ENCODE measurements at places on chromosomes 7 and 10.

- no peak for DNase-seq
- H3K4me1 ChIP-seq, result no peaks in the 10 kb centered on the region
- H3K27me3 ChIP-seq, result no peaks in the 10 kb centered on the region
- H3K27ac ChIP-seq, result no peak overlapping the region
- H3K4me3 ChIP-seq, result no peak overlapping the region
These were observed 18.5 kb upstream of the TNS3 start for GRCh38 chr7:47600199-47601118.

DNA sequence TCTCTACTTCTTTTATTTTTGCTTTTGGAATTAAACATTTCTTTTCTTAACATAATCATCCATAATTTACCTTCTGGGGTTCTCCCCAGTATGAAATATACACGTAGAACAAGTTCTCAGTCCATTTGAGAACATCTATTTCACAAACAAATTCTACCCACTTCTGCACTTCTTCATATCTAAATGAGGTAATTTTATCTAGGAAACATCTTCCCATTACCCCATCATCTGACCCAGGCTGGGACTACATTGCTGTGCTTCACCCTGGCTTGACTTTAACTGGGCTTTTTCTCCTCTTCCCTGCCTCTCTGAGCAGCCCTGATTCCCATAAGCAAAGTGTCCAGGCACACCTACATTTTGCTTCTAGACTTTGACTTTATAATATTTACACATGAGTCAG lies 43.3 kb upstream of the AMPH start:
- H3K36me3 ChIP-seq, result no peaks in the 10 kb centered on the region
- H3K4me1 ChIP-seq, result no peaks in the 10 kb centered on the region
- no peak overlapping the region for H3K27ac ChIP-seq
- peaks cover 3% of the 10 kb centered on the region for H3K27me3 ChIP-seq

DNA sequence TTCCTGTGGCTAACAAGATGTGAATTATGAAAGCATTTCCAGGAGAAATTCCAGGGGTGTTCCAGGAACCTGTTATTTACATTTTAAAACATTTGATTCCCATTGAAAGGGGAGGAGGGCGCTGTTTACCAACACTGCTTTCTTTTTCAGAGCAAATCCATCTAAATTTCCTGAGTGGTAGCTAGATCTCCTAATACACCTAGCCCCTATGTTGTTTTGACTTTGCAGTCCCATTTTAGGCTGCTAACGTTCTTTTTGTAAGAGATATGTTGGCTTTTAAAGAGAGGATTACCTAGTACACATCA lies 130.8 kb downstream of the TCF7L2 start:
- no peak for DNase-seq
- H3K27ac ChIP-seq, result no peak overlapping the region
- no peak overlapping the region for H3K4me3 ChIP-seq
- peaks cover 5% of the 10 kb centered on the region for H3K27me3 ChIP-seq

GRCh38 chr10:80144696-80145131 lies 12.2 kb downstream of the PLAC9 start:
- DNase-seq, result peak; percentile 39
- H3K27ac ChIP-seq, result peak overlapping the region; percentile 76
- H3K4me3 ChIP-seq, result peak overlapping the region; percentile 72
- peaks cover 22% of the 10 kb centered on the region for H3K4me1 ChIP-seq
- H3K27me3 ChIP-seq, result peaks cover 17% of the 10 kb centered on the region

DNA sequence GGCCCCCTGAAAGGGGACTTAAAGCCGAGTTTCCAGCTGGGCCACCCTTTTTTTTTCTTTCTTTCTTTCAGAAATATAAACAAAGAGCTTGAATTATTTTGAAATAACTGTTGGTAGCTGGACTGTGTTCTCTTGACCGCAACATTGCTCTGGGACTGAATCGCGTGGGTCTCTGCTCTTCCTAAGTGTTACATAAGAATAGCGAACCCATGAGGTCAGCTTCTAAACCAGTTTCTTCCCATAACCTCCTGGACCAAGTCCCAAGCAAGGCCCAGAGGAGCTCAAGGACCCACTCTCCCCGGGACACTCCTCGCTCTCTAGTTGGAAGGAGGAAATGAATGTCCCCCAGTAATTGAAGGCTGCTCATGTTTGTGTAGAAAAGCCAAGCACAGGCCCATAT lies 91.1 kb downstream of the CXCL12 start:
- DNase-seq, result no peak
- no peaks in the 10 kb centered on the region for H3K4me1 ChIP-seq
- no peak overlapping the region for H3K4me3 ChIP-seq
- no peaks in the 10 kb centered on the region for H3K36me3 ChIP-seq
- H3K27ac ChIP-seq, result no peak overlapping the region
- H3K27me3 ChIP-seq, result peaks cover 12% of the 10 kb centered on the region

DNA sequence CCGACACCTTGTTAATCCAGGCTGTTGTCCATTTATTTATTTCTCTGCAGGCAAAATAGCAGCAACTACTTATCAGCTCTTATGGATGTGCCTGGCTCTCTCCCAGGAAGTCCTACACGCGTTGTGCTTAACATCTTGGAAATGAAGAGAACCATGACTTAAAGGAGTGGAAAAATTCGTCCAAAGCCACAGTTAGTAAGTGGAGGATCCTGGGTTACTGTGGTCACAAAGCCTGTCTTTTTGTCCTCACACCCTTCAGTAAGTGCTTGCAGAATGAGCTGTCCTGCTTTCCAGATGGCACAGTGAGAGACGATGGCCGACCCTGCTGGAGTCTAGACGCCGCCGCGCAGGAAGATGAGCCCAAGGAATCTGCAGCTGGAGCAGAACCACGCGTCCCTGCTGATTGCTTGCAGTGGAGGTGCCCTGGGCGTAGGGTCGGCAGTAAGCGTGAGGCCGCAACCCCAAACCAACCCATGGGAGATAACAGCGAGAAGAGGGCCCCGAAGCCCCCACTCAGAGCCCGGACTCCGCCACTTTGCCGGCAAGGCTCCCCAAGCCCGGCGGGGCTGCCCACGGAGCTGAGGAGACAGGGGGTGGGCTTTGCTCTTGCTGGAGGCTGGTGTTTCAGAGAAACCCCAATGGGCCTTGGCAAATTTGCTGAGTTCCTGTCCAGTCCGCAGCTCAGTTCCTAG lies 178.6 kb downstream of the CXCL12 start:
- no peaks in the 10 kb centered on the region for H3K4me1 ChIP-seq
- H3K27ac ChIP-seq, result no peak overlapping the region
- no peak for DNase-seq
- no peaks in the 10 kb centered on the region for H3K27me3 ChIP-seq

DNA sequence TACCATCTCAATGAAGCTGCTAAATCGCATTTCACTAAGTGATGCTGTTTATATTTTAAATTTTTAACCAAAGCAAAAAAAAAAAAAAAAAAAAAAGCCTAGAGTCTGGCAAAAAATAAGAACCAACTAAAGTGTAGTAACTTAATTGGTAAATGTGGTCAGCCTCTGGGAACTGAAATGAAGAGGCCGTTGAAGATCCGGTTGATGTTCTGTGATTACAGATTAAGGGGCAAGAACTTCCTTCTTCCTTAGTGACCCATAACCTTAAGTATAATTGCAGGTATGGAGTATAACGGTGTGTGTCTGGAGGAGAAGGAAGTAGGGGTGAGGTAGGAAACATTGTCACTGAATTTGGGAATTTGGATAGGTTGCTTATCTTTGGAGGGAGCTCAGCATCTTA lies 7.7 kb upstream of the SRGN start:
- DNase-seq, result no peak
- no peak overlapping the region for H3K27ac ChIP-seq
- no peaks in the 10 kb centered on the region for H3K36me3 ChIP-seq
- no peak overlapping the region for H3K4me3 ChIP-seq
- H3K4me1 ChIP-seq, result peaks cover 7% of the 10 kb centered on the region
- no peaks in the 10 kb centered on the region for H3K27me3 ChIP-seq

DNA sequence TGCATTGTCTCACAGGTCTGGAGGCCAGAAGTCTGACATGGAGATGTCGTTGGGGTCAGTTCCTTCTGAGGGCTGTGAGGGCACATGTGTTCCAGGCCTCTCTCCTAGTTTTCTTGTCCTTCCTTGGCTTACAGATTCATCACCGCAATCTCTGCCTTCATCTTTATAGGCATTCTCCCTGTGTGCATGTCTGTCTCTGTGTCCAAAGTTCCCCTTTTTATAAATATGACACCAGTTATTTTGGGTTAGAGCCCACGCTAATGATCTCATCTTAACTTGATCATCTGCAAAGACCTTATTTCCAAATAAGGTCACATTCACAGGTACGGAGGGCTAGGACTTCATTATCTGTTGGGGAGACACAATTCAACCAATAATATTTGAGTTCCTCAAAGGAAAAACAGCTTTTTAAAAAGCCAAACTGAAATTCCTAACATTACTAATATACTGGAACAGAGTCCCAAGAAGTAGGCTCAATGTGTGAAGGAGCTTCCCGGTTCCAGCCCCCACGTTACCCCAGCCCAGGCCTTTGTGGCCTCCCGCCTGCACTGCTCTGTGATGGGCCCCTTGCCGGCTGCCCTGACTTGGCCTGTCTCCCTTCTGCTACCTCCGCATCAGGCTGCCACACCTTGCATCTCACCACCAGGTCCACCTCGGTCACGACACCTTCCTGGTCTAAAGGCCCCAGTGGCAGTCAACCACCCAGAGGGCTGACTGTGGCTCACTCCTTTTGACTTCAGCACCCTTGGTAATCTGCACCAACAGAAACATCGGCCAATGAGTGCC lies 142.7 kb downstream of the KCNMA1 start:
- DNase-seq, result no peak
- H3K4me3 ChIP-seq, result no peak overlapping the region
- no peaks in the 10 kb centered on the region for H3K36me3 ChIP-seq
- H3K27me3 ChIP-seq, result no peaks in the 10 kb centered on the region
- H3K4me1 ChIP-seq, result no peaks in the 10 kb centered on the region

DNA sequence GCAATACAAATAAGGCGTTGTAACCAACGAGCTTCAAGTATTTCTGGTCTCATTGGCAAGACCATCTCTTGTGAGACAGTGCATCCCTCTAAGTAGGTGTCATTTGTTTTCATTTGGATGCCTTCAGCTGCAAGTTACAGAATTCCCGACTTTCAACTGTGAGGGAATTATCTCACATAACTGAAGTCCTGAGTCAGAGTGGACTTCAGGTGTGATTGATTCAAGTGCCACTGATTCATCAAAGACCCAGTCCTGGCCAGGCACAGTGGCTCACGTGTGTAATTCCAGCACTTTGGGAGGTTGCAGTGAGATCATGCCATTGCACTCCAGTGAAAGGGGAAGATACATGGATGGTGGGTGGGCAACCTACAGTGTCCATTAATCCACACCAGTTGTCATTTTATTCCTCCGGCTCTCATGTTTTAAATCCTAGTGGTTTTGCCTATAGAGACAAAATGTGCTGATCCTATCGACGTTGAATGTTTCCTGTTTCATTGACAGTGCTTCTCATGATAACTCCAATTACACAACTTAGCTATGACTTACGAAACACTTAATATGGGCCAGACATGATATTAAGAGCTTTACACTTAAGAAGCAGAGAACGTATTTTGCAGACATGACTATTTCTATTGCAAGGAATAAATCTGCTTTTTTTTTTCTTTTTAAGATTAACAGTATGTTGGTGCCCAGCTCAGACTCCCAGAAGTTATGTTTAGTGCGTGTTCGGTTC lies 268.0 kb downstream of the FRMD4A start:
- no peak for DNase-seq
- no peak overlapping the region for H3K4me3 ChIP-seq
- peaks cover 3% of the 10 kb centered on the region for H3K27me3 ChIP-seq
- no peaks in the 10 kb centered on the region for H3K4me1 ChIP-seq
- H3K27ac ChIP-seq, result no peak overlapping the region
- no peaks in the 10 kb centered on the region for H3K36me3 ChIP-seq

- peak overlapping the region; percentile 92 for H3K27ac ChIP-seq
- peak; percentile 46 for DNase-seq
- H3K36me3 ChIP-seq, result peaks cover 58% of the 10 kb centered on the region
- H3K4me1 ChIP-seq, result peaks cover 65% of the 10 kb centered on the region
- H3K4me3 ChIP-seq, result peak overlapping the region; percentile 74
These were observed 30.4 kb upstream of the PPIF start for GRCh38 chr10:79316671-79317431.

All from activated CD4-positive, alpha-beta memory T cell treated with anti-CD3 and anti-CD28 coated beads, Interleukin-2, amount 10 ng/mL, durations not matched to agents 7 days and 5 days (primary cell).